ENCODE measurements at places on chromosomes 4 and X. TPM values are rescaled to one million over a fixed set of nuclear protein-coding genes. Genes with fewer than 3 reads are reported as not detected.

The CDX4 gene
- not detected for polyA plus RNA-seq

GRCh38 chrX:30039768-30040167 is 175.6 kb upstream of the MAGEB2 start:
- DNase-seq, result no peak

DNA sequence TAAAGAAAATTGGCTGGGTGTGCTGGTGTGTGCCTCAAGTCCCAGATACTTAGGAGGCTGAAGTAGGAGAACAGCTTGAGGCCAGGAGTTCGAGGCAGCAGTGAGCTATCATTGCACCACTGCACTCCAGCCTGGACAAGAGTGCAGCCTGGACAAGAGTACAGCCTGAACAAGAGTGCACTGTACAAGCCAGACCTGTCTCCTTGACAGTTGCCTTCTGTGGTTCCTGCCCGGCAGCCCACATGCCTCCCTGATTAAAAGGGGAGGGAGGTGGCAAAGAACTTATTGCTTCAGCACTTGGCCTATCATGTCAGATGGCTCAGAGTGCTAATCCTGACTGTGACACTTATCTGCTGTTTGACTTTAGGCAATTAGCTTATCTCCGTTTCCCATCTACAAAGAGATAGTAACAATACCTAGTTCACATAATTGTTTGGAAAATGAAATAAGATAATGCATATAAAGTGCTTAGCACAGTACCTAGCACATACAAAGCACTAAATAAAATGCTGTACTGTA is 249.1 kb downstream of the DCLK2 start:
- no peak for DNase-seq

- DNase-seq, result no peak
These were observed 181.6 kb upstream of the NOCT start for GRCh38 chr4:138833974-138834373.

DNA sequence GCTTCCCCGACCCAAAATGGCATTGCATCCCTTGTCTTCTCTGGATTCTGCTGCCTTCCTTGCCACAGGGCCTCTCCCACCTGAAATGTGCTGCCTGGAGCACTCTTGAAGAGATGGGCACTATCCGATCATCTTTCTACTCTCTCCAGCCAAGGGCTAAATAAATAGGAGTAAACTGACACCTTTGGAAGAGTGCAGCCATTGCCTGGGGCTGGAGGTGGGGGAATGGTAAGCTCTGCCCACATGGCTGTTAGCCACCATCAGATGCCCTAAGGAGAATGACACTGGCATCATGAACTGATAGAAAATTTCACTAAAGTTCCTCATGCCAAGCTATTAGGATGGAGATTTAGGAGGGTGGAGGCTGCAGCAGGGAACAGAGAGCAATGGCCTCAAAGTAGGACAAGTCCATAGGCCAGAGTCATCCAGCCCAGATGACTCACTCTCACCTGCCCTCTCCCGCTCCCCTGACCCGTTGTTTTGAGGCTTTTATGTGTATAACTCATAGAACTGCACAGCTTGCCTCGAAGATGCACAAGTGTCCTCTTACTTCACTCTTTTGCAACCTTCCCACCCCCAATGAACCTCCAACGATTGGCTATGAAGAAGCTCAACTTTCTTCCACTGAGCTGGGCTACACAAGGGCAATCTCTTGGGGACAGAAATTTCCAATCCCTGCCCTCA is 822 bp upstream of the PFKFB1 start:
- no peak for DNase-seq

DNA sequence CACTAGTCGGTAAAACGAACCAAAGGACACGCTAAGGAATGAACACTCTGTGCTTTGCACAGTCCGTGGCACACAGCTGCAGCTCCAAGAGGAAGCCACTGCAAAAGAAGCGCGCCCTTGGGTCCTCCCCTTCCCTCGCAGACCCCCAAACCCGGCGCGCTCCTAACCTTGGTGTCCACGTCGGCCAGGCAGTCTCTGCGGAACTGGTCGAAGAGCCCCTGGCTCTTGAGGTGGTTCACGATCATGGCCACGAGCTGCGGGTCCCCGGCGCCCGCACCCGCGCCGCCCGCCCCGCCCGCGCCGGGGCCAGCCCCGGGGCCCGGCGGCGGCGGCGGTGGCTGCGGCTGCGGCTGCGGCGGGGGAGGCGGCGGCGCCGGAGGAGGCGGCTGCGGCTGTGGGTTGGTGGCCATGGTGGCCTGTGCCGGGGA is 333 bp downstream of the BOD1L1 start:
- DNase-seq, result no peak

GRCh38 chrX:6464726-6465125 is 70.2 kb downstream of the VCX3A start:
- no peak for DNase-seq

DNA sequence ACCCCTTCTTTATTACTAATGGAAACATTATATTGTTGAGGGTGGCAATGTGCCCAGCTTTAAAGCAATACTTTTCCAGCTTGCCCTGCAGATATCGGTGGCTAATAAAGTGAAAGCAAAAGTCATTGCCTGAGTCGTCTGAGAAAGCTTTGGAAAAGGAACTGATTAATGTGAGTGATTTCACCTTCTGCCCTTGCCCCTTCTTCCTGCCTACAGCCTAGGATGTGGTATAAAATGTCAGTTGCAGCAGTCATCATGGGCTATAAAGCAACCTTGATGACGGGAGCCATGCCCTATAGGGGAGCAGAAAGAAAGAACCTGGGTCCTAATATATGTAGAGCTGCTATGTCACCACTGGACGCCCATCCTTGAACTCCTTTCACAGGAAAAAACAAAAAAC is 132.4 kb upstream of the USP9X start:
- no peak for DNase-seq

DNA sequence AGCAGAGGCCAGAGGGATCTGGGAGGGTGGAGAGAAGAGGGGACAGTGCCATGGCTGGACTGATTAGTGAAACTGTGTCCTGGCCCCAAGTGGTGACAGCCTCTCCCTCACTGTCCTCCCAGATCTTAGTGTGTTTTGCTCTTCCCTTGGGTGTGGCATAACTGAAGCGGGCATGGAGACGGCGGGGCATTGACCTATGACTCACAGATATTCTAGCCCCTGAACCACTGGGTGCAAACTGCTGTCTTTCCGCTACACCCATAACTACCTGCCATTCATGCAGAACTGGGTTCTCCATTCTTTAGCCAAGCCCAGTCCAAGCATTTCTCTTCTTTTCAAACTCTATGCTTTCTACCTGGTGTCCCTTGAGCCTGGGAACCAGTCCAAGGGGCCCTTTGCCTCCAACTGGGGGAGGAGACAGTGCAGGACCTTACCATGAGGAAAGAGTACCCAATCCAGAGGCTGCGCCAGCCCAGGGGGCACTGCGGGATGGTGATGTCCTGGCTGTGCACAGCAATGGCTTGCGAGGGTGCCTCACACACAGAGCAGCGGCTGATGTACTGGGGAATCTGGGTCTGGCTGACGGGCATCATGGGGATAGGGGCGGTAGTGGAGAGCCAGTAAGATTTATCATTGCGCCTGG is 67.6 kb downstream of the ATG4A start:
- DNase-seq, result no peak

All from right renal cortex interstitium (tissue), 3 donors.